Stimulated activated CD4-positive, alpha-beta T cell treated with anti-CD3 and anti-CD28 coated beads, Interleukin-2, amount 100 ng/mL, for 24 hours (primary cell): ENCODE measurements at places on chromosomes 1 and 21.

DNA sequence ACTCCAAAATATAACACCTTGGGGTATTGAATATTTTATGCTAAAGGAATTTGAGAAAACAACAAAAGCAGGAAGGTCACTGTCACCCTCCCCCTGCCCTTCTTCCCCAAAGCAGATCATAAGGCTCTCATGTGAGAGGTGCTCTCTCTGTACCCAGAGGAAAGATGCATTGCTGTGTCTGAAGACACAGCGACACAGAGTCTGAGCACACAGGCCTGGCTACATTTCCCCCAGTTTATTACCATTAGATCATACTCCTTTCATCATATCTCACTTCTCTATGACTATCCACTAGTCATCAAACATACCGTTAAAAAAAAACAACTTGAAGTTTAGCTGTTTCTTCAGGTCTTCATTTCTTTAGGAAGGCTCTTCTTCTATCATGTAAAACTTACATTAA lies 127.1 kb downstream of the PPIAL4G start:
- no peak for DNase-seq

GRCh38 chr21:36163750-36164741 lies 7.4 kb downstream of the DOP1B start:
- no peak for DNase-seq

DNA sequence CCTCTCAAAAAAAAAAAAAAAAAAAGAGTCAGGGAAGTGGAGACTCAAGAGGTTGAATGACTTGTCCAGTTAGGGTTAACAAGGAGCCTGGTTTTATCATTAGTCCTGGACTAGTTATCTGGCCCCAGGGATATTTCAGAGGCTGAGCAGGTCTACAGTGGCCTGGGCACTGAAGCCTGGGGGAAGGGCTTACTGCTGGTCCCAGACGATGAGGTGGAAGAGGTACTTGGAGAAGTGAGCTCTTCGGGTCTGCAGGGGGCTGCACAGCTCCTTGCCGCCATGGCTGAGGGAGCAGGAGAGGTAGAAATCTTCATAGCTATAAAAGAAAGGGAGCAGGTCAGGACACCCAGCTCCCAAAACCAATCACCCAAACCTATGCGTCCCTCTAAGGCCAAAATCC lies 40.1 kb downstream of the PIK3C2B start:
- DNase-seq: no peak

- no peak for DNase-seq
Measured at GRCh38 chr1:168303716-168304540, 23.3 kb downstream of the TBX19 start.

DNA sequence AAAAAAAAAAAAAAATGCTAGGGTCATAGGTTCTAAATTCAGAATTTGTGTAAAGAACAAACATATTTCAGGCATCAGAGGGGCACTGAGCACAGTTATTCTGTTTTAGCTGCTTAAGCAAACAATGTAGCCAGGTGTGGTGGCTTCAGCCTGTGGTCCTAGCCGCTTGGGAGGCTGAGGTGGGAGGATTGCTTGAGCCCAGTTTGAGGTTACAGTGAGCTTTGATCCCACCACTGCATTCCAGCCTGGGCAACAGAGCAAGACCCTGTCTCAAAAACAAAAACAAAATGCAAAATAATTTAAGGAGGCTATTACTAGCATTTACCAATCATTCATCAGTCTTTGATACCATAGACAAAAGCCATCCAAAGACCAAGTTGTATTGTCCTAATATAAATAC lies 49.7 kb upstream of the CDC42BPA start:
- no peak for DNase-seq

DNA sequence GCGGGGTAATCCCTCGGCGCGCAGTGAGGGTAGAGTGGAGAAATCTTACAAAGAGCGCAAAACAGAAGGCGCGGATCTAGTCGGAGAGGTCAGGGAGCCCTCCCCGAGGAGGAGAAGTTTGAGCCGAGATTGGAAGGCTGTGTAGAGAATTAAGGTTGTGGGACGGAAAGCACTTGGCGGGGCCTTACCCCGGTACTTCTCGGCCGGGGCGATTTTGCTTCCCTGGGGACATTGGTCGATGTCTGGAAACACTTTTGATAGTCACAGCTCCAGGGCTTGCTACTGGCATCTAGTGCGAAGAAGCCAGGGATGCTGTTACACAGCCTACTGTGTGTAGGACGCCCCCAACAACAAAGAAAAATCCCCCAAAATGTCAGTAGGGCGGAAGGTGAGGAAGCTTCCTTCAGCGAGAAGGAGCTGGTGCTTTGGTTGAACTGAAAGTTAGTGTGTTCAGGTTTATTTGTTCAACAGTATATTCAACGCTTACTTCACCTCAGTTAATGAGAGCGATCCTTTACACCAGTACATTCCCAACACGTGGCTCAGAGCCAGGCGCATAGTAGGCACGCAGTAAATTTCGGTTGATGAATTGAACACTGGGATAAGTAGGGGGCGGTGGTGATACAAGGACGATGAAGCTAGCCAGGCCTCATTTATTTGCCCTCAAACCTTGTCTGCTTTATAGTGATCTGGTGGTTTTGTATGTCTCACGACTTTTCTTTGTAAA lies 807 bp downstream of the CEP85 start:
- DNase-seq: no peak

GRCh38 chr1:86618358-86618757 lies 71.5 kb downstream of the CLCA4 start:
- no peak for DNase-seq

GRCh38 chr1:237041795-237042525 lies at the start of gene RYR2:
TSS of gene RYR2 (plus strand) at chr1:237042184. CDS start at chr1:237042522, 338 bp downstream.
- no peak for DNase-seq

DNA sequence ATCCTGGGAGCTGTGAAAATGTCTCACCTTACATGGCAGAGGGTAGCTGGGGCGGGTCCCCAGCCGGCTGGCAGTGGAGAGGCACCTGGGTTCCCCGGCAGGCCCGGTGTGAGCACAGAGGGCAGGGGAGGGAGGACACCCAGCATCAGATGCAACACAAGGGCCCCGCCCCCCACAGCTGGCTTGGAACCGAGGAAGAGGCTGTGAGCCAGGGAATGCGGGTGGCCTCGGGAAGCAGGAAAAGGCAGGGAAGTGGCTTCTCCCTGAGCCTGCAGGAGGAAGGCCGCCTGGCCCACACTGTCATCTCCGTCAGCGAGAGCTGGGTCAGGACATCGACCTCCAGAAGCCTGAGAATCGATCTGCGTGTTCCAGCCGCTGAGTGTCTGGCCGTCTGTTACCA lies 87.3 kb downstream of the SIK1 start:
- no peak for DNase-seq

GRCh38 chr1:206578068-206578977 lies 33.9 kb downstream of the EIF2D start:
- no peak for DNase-seq

- DNase-seq: no peak
Measured at GRCh38 chr1:215888159-215888558, 321.1 kb downstream of the KCTD3 start.

DNA sequence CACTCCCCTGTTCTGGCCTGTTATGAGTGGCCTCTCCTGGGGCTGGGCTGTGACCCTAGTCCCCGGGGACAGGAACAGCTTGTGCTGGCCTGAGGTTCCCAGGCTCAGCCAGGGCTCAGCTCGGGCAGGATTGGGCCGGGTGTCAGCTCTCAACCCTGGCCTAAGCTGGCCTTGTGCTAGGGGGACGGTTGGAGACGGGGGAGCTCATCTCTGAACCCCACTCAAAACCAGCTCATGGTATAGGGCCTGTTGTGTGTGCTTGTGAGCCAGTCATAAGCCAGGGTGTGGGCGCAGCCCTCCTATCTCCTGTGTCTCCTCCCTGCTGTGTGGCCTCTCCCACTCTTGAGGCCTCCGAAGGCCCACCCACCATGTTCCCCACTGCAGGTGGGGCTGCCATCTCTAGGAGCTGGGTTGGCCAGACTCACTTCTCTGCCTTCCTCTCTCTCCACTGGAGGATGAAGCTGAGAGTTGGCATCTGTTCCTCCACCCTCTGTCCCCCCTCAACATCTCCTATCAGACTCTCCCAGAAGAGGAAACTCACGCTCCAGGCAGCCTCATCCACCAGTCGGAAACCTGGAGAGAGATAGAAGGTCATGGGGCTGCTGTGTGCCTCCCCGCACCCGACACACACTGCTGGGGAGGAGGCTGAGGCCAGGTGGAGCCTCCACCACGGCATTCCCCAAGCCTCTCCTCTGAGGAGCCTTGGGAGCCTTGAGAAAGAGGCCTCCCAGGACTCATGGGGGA lies 1.4 kb downstream of the PEAR1 start:
- DNase-seq: no peak

GRCh38 chr1:32014948-32015273 lies 1.2 kb downstream of the KHDRBS1 start:
- no peak for DNase-seq

DNA sequence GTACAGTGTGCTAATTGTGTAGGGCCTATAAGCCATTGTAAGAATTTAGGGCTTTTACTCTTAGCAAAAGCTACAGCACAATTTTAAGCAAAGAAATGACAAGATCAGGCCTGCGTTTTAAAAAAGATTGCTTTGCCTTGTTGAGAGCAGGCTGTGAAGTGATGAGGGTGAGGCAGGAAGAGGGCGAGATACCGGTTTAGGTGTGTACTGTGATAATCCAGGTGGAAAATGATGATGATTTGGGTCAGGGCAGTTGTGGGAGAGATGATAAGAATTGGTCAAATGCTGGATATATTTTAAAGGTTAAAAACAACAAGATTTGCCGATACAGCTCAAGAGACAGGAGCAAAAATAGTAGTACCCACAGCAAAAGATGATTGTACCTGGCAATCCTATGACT lies 72.0 kb downstream of the SWT1 start:
- DNase-seq: no peak
